EL (cell line): ENCODE measurements at places on chromosomes 4 and X.

DNA sequence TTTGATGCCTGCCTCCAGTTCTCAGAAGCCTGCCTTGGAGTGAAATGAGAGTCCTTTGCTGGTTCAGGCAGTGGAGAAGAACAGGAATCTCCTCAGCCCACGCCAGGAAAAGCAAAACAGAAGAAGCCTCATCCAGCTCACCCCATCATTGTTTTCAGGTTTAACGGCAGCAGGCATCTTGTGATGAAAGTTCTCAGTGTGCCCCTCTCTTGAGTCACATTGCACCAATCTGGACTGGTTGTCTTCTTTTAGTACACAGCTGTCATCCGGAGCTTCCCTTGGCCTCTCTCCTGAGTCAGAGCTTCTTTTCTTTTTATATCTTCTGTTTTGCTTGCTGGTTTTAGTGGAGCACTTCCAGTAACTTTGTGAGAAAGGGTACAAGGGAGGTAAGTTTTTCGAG lies 50.9 kb downstream of the TSPAN7 start:
- no peak for DNase-seq

DNA sequence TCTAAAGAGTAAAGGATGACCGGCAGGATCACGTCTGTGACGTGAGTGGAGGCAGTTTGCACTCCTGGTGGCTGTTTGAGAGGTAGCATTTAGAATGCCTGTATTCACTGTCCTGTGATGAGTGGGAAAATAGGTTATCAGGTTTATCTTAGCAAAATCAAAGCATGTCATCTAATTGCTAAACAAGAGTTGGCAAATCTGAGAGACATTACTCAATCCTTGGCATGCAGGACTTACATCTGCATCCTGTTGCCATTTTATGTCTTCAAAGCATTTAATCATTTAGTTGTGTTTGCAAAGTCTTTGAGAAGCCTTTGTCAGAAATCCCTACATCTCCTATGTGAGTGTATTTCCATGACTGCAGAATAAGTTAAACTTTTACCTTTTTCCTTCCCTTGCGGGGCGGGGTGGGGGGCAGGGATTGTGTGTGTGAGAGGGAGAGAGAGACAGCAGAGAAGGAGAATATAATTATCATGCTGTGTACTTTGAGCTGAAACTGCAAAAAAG lies 41.4 kb upstream of the MSANTD1 start:
- DNase-seq, result peak; percentile 7

DNA sequence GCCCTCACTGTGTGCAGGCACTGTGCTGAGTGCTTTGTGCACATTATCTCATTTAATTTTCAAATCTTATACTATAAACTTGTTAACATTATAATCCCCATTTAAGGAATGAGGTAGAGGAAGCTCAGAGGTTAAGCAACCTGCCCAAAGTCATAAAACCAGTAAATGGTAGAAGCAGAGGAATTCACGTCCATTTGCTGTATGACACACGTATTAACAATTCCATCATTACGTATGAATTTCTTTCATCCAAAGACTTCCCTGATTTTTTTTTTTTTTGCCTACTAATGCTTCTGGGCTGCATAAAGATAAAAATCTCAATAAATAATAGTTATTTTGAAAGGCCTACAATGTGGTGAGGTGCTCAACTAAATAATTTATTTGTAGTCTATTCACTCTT lies 64.5 kb upstream of the H2AZ1 start:
- peak; percentile 74 for DNase-seq

GRCh38 chrX:132034648-132035047 lies 11.5 kb downstream of the STK26 start:
- no peak for DNase-seq

DNA sequence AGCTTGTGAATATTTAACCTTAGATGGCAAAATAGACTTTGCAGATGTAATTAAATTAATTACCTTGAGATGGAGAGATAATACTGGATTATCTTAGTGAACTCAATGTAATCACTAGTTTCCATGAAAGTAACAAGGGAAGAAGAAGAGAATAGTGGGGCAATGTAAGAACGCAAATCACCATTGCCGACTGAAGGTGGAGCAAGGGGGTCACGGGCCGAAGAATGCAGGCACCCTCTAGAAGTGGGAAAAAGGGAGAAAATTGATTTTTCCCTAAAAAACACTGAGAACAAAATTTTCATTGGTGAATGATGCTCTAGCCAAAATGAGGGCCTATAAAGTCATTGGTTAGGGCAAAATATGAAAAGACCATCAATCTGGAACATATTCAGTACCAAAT lies 375.6 kb upstream of the EPHA5 start:
- DNase-seq, result no peak

DNA sequence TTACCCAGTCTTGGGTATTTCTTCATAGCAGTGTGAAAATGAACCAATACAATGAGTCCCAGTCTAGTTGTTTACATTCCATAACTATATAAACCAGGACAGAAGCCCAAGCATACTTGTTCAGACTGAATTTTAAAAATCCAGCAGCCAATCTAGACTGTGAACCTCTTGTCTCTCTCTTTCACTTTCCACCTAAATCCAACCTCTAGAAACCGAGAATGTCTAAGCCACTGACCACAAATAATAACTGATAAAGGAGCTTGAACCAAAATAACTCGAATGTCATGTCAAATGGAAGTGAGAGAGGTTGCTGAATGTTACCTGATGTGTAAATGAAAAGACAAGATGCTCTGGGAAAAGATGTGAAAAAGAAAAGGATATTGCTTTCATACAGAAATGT lies 544.7 kb downstream of the NLGN4X start:
- DNase-seq, result no peak
